ENCODE measurements at places on chromosomes 13 and 19.

GRCh38 chr19:48529156-48529555 lies 17.5 kb upstream of the LMTK3 start:
- DNase-seq = no peak

GRCh38 chr19:10915130-10916091 lies 13.0 kb downstream of the YIPF2 start:
- DNase-seq = no peak

DNA sequence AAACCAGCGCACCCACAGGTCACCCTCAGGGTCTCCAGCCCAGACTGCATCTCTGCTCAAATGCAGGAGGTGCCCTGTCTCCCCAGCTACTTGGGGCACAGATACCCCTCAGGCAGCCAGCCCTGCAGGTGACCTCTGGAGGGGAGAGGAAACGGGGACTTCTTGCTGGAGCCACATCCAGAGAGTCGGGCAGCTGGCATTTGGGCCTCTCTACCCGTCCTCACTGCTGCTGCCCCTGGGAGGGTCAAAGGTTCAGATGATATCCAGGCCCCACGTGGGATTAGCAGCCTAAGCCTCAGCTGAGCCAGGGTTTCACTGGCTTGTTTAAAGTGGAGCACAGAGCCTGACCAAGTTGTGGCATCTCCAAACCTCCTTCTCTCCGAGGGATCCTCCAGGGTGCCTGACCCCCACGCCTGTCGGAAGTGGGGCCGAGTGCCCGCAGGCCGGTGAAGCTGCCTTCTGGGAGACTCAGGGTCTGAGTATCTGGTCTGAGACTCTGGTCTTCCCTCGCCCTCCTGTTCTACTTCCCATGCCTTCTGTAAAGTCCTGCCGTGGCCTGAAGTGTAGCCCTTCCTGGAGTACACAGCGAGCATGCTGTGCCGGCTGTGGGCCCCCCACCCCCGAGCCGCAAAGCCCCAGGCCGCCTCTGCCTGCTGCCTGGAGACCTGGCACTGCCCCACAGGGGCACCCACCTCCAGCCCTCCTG lies 2.1 kb downstream of the RASA3 start:
- no peak for DNase-seq

DNA sequence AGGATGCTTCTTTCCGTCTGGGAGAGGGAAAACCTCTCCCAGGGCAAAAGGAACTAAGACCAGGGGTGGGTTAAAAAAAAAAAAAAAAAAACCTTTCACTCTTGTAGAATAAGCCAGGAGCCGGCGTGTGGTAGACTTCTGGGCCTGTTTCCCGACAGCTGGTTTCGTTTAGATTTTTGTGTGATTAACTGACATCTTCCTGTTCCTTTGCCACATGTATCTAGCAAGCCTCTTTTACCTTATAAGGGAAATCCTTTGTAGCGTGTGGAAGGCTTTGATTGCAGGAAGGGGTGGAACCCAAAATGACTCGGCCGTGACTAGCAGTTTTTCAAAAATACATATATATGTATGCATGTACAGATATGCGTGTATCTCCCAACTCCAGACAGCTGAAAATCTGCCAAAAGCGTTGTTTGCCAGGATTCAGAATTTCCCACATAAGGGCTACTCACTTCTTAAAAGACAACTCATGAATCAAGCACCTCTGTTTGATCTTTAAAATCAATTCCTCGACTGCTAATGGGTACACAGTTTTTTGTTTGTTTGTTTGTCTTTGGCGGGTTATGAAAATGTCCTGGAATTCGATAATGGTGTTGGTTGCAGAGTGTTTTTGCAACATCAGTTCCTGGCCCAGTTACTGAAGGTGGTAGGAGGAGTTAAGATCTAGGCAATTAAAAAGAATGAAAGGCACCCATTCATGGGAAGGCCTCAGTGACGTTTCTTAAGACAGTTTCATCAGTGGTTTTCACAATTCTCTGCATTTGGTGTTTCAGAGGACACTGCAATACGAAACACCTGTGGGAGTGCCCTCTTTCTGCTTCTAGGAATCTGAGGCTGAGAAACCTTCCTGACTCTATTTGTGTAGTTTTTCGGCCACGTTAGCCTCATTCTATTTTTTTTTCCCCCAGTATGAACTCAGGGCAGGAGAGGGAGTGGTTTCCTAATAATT lies 2.7 kb downstream of the TPM4 start:
- no peak for DNase-seq

- DNase-seq = no peak
These were observed 328.0 kb upstream of the ZNF507 start for GRCh38 chr19:32017176-32017953.

DNA sequence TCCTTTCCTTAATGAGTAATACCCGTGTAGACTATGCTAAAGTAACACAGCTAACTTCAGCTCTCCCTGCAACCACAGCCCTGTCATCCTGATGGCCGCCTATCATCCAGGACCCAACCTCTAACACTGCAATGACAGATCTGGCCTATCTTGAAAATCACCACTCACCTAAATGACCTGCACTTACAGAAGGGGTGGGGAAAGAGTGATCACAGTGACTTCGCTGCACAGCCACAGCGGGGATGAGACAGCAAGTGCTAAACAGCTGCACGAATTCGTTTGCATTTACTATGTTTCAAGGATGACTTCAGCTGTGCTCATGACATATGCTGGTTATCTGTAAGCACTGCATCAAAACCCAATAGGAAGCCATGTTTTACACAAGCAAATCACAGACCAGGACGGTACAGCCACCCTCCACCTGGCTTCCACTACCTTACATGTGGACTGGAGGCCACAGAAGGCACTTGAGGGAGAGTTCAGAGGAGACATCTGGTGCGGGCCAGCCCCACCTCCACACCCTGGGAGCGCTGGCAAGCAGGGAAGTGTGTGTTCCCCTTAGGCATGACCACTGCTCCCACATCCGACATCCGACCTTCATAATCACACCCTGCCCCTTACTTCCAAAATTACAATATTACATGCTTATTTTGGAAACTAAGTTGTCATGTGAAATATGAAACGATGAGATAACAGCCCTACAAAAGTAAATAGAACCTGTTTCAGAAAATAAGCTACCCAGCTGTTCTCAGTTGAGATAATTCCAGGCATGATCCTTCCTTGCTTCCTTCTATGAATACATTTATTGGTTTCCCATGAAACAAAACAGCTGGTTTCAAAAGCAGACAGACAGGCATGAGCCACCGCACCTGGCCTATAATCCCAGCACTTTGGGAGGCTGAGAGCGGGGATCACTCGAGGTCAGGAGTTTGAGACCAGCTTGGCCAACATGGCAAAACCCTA lies 95.7 kb downstream of the STK24 start:
- no peak for DNase-seq

Data from stimulated activated CD4-positive, alpha-beta T cell treated with anti-CD3 and anti-CD28 coated beads, Interleukin-1b, Interleukin-23, amount 100 ng/mL, for 1 hour (primary cell).